ENCODE measurements at places on chromosomes 2 and 18.

- no peak for DNase-seq
Measured at GRCh38 chr2:240441326-240441992, 6.0 kb downstream of the GPC1 start.

DNA sequence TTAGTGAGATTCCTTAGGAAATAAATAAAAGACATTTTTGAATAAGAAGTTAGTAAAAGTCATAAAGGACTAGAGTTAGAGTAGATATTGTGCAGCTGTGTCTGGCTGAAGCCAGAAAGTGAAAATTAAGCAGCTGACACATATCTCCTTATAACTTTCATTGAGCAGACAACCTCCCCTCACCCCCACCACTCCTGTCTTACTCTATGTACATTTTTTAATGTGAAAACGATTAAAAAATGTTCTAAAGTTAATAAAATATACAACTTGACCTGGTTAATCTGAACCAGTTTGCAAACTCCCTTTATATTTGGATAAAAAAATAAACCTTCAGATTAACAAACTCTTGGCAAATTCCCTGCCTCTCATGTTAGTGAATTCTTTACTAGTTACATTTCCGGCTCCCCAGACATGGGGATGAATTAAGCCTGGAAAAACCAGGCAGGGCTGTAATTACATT, 462.8 kb downstream of the MEIS1 start:
- no peak for DNase-seq

- no peak for DNase-seq
Measured at GRCh38 chr2:221501210-221501882, 70.8 kb downstream of the EPHA4 start.

GRCh38 chr2:54176577-54176976, 61.2 kb downstream of the ACYP2 start:
- no peak for DNase-seq

GRCh38 chr18:673317-673716, 15.9 kb downstream of the TYMS start:
- DNase-seq, result no peak

DNA sequence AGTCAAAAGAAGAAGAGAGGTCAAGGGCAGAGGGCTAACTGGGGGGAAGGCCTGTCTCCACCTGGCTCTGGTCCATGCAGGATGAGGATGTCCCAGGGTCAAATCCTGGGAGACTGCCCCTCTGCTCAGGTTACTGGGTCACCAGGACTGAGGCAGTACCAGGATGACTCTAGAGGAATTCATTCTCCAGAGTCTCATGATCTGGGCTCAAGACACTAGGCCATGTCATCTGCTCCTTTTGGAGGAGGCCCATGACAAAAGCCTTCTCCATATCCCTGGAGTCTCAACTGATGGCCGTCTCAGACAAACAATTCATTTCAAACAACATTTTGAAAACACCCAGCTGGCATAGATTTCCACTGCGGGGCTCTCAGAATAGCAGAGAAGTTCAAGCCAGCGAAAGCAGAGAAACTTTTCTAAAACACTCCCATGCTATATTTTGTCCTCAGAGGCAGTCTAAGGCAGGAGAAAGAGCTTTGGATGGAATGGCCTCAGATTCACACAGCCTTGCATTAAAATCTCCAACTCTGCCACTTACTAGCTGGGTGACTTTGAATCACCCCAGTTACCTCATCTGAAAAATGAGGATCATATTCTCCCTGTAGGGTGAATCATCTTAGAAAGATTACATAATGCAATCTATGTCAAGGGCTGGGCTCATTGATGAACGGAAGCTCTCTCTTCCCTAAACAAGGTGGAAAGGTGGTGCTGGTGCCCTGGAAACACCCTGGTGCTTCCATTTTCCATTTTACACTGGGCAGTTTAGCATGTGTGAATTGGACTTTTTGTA, 48.8 kb upstream of the LCLAT1 start:
- no peak for DNase-seq

DNA sequence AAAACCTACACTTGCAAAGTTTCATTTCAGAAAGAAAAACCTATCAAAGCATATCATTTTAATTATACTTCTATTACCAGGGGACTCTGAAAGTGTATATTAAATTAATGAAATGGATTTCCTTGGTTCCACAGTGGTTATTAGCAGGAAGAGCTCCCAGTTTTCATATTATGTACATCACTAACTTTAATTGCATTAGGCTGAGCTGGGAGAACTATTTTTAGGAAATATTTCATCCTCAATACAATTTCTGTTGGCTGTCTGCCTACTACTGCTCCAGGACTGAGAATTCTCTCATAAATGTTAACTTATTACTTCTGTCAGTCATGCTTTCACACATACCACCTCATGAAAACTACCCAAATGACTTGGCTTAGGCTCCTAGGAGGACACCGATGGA, 301.4 kb downstream of the CMPK2 start:
- DNase-seq, result no peak

DNA sequence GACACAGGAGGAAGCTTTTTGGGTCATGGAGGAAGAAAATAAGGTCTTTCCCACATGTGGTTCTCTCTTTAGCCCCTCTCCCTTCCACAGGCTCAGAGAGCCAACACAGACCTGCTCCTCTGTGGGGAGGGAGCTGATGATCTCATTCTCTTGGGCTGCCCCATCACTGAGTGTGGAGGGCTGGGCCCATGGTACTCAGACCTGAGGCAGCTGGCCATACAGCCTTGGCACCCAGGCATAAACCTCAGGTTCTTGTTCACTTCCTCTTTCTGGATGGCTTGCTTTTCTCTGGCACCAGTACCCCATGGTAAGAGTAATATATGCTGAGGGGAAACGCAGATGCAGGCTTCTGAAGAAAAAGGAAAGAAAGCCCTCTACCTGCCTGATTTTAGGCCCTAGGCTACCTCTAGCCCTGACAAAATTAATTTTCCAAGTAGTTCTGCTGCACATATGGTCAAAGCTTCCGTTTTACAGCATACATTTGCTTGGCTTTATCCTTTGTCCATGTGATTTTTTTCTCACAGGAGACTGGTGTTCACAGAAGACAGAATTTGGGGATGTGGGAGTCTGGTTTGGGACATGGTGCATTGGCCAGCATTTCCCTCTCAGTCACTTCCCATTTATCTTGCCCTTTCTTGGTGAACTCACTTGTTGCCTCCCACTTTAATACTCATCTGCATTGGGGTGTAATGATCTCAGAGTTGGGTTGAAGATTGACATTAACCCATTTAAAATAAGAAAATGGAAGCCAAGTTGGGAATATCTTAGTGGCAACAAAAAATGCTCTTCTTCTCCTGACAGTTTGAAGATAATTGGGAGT, 11.1 kb downstream of the DHRS9 start:
- DNase-seq, result no peak

GRCh38 chr18:68244786-68245185, 470.1 kb downstream of the TMX3 start:
- DNase-seq, result no peak

- no peak for DNase-seq
Measured at GRCh38 chr18:48179001-48179400, 230.2 kb downstream of the ZBTB7C start.

DNA sequence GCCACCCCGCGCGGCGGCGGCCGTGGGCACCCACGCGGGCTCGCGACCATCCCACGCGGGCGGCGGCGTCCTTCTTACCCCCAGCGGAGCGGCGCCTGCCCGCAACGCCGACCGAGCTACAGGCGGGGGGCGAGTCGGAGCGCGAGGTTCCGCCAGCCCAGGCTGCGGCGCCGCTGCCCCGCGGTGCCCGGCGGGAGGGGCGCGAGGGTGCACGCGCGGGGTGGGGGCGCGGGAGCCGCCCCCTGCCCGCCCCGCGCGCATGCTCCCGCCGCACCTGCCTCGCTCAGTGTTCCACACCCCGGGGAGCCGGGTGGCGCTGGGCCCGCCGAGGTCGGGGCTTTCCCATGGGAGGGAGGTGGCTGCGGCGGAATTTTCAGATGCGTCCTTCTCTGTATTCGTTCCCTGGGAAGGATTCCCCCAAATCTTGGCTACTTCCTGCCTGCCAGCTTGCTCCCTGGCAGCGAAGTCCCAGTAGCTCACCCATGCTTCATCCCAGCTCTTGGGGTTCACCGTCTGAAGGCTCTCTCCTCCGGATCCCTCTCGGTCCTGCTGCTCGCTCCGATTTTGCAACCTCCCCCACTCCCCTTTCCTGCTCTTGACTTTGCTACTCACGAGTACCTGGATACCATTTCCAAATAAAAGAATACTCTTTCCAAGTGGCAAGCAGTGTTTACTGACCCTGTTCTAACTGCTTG, at the start of gene L3MBTL4:
Gene L3MBTL4, minus strand, starts transcription at position 189 of the 695 bp plus-strand sequence. CDS start 103,286 bp downstream, outside the sequence.
- no peak for DNase-seq

GRCh38 chr2:219897456-219897855, 270.0 kb downstream of the SLC4A3 start:
- DNase-seq, result no peak

DNA sequence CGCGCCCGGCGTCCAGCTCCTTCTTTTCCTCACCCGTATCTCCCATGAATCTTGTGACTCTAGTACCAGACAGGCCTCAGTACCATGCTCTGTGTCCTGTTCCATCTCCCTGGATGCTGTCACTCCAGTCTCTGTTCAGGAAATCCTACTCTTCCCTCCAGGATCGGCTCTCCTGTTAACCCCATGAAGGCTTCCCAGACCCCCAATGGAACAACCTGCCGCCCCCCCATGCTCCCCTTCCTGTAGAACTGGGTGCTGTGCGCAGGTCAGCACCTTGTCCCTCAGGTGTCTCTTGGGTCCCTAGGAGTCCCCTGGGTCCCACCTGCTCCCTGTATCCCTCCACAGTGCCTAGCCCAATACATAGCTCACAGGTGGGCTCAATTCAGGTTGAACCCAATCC, 41.3 kb downstream of the MYCN start:
- DNase-seq, result no peak

DNA sequence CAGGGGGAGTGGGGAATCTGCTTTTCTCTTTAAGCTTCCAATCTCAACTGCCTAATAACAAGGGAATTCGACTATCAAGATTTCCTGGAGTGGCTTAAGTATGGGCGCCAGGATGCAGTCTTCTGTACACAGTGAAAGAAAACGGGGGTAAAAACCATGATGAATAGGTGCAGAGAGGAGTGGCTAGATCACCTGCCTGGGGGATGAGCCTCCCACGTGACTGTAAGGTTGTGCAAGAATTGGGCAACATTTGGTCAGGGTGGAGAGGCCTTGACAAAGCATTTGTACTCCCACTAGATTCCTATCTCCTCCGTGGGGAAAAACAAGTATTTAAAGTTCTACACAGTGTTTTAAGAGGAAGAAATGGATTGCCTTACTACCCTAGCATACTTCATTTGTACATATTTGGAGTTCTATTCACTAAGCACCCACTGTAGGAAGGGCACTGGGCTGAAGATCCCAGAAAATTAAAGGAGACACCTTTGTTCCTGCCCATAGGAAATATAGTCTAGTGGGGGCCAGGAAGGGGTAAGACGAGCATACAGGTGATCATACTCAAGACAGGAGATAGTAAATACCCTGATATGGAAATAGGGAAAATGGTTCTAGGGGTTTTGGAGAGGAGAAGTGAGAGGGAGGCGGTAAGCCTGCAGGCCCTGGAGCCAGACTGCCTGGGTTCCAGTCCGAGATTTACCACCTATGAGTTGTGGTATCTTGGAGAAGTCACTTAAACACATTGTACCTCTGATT, 29.2 kb downstream of the EPAS1 start:
- no peak for DNase-seq

DNA sequence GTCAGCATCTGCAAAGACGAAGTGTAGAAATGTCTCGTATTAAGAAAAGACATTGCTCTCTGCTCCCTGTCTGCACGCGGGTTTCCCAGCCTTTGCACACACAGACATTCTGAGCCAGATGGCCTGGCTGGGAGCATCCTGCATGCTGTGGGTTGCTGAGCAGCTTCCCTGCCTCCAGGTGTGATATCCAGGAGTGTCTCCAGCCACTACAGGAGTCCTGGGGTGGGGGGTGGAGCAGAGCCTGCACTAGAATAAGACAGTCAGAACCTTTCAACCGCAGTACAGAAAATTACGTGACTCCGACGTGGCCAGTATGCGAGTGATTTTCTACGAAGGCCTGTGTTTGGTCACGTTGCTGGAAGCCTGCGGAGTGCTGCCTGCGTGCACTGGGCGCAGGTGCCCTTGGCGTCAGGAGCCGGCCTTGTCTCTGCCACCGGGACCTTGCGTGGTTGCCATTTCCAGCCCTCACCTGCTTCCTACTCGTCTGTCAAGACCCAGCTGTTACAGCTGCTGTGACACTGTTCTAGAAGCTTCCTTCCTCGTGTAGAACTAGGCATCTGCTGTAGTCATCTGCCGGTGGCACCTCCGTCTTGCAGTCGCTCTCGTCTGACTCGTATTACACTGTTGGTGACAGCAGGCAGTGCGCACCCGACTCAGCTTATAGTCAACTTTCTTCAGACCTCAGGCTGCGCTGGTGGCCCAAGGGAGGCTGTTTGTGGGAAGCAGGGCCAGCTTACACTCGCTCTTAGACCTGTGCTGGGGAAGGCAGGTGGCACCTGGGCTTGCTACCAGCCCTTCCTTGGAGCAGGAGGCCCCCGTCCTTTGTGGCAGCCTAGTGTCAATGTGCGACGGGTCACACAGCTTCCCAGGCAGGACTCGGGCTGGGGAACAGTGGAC, 11.2 kb downstream of the CTDP1 start:
- no peak for DNase-seq

DNA sequence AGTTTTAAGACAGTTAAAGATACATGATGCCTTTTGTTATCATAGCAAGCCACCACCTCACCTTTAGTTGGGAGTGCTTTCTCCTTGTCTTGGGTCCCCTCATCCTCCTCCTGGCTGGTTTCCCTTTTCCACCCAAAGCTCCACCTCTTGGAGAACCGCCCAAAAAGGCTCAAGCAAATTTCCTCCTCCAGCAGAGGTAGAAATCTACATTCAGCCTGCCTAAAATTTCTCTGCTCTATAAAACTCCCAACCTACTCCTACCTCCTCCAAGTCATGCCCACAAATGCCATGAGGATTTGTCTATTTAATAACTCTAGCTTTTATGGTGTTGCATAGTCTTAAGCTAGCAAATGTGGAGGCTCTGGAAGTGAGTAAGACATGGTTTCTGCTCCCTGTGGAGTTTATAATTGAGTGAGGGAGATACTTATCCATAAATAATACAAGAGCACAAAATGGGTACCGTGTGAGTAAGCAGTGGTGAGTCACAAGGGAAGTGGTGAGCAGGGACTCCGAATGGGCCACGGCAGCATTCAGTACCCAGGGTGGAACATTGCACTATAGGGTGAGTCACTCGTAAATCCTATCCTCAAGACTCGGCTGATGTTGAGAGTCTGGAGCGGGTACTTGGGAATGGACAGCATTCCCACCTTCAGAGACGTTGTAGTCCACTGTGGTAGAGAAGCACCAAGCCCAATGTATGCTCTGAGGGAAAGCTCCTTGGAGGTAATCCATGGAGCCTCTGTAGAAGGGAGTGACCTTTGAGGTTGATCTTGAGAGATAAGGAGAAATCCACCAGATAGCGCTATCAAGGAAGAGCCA, 146.3 kb downstream of the RTN4 start:
- no peak for DNase-seq
